Heart left ventricle (tissue), 16 donors: ENCODE measurements at places on chromosomes 16 and 17. TPM values are rescaled to one million over a fixed set of nuclear protein-coding genes. Genes with fewer than 3 reads are reported as not detected.

DNA sequence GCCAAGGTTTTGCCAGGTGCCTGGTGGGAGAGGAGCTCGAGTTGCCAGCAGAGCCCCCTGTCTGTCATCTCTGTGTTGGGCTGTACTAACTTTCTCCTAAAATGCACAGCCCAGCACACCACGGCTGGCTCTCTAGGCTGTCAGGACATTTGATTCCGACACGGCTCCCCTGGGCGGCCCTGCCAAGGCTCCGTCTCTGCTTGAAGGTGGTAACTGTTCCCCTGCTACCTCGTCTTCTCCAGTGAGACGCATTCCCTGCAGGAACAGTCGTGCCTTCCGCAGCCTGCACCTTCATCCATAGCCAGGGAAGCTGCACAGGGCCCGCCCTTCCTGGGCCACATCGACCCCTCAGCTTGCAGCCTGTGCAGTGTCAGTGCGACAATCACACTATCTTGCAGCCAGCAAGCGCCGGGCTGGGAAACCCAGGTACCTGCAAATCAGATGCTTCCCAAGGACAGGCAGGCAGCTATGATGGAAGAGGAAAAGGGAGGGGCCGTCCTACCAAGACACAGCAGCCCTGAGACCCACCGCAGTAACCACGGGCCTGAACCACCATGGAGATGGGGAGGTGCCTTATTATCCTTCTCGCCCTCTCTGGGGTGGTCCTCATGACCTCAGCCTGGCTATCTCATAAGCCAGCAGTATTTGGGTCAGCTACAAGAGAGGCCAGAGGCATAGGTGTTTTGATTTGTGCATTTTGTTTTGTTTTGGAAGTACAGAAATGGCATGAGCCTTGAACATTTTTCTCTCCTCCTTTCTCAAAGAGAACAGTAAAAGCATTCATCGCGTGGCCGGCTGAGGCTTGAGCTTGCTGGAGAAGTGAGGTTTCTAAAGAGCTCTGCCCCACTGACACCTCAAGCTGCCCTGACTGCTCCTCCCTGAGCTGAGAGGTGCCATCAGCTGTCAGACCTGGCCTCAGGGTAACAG is 361.7 kb upstream of the TNRC6C start:
- no peak for DNase-seq

DNA sequence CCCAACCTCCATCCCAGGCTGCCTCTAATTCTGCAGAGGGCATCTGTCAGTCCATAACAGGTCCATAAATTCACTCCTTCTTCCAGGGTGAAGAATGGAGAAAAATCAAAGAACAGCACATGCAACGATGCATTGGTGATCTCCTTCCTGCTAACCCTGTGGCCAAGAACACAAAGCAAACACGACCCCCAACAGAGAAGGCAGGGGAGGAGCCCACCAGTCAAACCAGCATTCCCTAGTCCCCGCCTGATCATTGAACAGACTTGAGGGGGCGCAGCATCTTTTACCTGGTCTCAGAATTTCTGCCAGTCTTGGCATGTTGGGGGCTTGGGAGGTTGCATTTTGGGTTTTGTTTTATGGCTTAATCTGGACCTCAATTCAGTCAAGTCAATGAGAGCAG is 476.0 kb downstream of the SLC39A11 start:
- no peak for DNase-seq

DNA sequence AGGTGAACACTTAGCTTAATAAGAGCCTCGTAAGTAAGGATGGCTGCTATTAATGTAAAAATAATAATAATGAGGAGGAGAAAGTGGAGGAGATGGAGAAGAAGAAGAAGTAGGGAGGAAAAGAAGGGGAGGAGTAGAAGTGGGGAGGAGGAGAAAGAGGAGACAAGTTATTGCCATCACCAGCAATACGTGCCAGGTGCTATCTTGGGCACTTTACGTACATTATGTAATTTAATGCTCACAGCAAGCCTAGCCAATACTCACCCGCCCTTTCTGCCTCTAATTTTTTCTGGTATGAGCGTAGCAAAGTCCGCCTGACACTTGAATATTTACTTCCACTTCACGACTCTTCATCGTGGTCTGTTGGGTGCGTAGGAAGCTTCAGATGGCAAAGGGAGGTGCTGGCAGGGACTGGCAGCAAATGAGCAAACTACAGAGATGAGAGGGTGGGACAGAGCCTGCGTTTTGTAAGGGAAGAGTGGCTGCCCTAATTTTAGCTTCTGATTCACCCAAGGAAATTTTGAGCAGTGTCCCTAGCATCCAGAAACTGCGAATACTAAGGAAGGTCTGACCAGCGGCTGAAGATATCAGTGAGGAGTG is 42.1 kb upstream of the CDH13 start:
- DNase-seq: peak; percentile 25

Gene IQCK
- total RNA-seq: 12.7 TPM

Gene PYY
- total RNA-seq: not detected

GRCh38 chr16:65845466-65846209 is 520.9 kb upstream of the CDH5 start:
- DNase-seq: no peak

Gene CUEDC1
- 48.9 TPM for total RNA-seq

Gene PDIA2
- 7.0 TPM for total RNA-seq

DNA sequence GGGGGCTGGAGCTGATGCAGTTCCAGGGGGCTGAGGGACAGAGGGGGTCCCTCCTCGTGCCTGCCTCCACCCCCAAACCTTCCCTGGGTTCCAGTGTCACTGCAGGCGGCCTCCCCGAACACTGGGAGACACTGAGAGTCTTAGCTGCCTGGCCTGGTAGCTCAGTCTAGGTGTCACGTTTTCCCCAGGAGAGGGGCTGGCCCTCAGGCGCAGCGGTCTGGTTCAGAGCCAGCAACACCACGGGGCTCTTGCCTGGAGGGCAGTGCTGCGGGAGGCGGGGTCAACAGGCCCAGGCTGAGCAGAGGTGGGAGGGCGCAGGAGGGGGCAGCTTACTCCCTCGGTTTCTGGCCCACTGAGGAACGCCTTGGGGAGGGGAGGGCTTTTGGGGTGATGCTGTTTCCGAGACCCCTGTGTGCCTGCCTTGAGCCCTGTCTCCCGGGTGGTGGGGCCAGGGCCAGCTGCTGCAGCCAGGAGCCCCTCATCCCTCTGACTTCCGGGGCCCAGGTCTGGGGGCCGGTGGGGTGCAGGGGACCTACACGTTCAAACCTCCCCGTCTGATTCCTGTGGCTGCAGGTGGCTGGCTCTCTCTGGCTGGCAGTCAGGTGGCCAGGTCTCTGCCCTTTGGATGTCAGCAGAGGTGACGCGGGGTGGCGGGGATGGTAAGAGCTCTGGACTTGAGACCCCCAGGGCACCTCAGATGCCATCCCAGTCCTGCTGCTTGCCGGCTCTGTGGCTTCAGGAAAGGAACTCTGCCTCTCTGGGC is 89.3 kb upstream of the GSE1 start:
- no peak for DNase-seq

GRCh38 chr17:80959330-80960036 is 32.2 kb upstream of the CHMP6 start:
- DNase-seq: peak; percentile 95

DNA sequence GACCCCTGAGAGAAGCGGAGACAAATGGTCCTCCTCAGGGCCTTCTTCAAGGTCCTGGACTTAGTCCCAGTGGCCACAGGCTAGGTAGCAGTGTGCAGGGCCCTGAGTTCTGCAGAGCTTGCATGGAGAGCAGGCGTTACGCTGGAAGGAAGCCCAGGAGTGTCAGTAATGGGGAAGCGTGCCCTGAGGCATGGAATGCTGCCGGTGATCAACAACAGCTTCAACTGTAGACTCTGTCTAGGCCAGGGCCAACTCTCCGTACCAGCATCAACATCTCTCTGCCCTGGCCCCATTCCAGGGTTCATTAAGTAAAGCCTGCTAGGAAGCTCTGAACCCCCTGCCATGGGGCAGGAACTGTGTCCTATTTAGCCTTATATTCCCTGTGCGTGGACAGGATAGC is 568 bp upstream of the TNK1 start:
- peak; percentile 76 for DNase-seq
